ENCODE measurements at places on chromosomes 3 and 15. TPM values are rescaled to one million over a fixed set of nuclear protein-coding genes. Genes with fewer than 3 reads are reported as not detected.

CLDN11 gene
- not detected for total RNA-seq

KLF15 gene
- total RNA-seq: not detected

ALPK3 gene
- 0.19 TPM for total RNA-seq

PTPRG gene
- not detected for total RNA-seq

POTEB gene
- total RNA-seq: not detected

NAA50 gene
- total RNA-seq: 38.2 TPM

PRKCI gene
- total RNA-seq: 26.2 TPM

SCAANT1 gene
- not detected for total RNA-seq

KIF15 gene
- total RNA-seq: 0.24 TPM

VIPR1 gene
- total RNA-seq: 133 TPM

TGM5 gene
- not detected for total RNA-seq

SERPINI2 gene
- total RNA-seq: not detected

GRCh38 chr3:5479229-5479799, 291.8 kb downstream of the EDEM1 start:
- DNase-seq: no peak

DNA sequence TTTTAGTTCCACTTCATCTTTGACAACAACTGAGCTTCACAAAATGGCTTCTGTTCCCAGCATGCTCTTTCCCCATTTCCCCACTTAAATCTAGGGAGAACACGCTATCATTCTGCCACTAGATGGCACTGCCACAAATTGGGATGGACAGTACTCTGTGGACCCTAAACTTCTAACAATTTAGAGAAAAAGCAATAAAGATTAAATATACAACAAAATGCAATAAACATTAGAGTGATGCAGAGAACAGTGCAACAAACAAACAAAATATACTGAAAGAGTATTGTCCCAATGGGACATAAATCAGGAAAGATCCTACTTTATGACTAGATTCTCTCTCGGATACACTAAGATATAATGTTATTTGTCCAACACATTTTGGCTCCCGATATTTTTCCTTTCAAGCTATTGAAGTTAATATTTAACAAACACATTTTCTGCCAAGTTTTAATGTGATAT, 169.7 kb upstream of the TMCO5A start:
- DNase-seq: no peak

- DNase-seq: no peak
Observed at GRCh38 chr3:71515636-71516365, 67.7 kb downstream of the FOXP1 start.

GRCh38 chr3:149203758-149204157, 17.9 kb downstream of the CP start:
- no peak for DNase-seq

GRCh38 chr3:143707848-143708247, 140.4 kb downstream of the SLC9A9 start:
- no peak for DNase-seq

- DNase-seq: no peak
Observed at GRCh38 chr3:193214445-193214844, 26.6 kb upstream of the PLAAT1 start.

DNA sequence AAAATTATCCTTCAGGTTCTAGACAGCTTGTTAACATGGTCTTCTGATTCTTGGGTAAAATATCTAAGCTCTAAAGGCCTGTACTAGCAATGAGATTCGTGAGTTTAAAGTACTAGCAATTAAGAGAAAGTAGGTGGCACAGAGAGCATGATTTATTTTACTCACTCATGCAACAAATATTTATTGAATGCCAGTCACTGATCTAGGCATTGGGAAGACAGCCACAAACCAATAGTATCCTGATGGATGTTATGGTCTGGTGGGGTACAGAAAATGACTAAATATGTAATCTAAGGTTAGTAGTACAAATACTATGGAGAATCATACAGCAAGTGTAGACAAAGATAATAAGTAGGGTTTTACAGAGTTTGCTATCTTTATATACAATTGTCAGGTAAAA, 751.3 kb downstream of the ZNF385D start:
- DNase-seq: no peak

DNA sequence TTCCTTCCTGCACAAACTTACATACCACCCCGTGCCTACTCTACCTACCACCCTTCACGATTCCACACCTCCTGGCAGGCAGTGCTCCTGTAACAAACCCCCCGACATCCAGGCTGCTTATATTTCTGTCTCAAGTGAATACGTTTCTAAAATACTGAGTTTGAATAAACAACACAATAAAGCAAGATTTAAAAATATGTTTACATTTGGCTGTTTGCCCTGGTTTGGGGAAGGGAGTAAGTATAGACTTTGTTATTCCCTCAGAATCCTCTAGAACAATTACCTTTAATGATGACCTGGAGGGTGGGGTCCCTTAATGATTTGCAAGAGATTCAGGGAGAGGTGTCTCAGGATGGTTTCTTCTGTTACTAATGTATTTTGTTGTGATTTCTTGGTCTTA, 402.6 kb upstream of the TBL1XR1 start:
- DNase-seq: no peak

GRCh38 chr15:41967506-41968206, 4.7 kb downstream of the EHD4 start:
- DNase-seq: no peak

DNA sequence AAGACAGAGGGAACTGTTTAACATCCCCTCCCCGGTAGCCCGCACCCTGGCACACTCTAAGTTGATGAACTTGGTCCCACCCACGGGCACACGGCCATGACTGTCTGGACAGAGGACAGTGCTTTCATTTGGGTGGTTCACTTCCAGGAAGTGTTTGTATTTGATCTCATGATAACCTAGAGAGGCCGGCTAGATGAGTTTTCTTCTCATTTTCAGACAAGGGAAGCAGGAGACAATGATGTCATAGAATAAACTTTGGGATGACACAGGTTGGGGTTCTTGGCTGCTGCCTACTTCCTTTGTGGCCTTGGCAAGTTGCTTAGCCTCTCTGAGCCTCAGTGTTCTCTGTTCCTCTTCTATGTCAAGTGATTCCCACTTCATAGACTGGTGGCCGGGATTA, 16.1 kb upstream of the LYSMD4 start:
- DNase-seq: no peak

- DNase-seq: no peak
Observed at GRCh38 chr3:197728487-197728886, 8.2 kb downstream of the RUBCN start.

DNA sequence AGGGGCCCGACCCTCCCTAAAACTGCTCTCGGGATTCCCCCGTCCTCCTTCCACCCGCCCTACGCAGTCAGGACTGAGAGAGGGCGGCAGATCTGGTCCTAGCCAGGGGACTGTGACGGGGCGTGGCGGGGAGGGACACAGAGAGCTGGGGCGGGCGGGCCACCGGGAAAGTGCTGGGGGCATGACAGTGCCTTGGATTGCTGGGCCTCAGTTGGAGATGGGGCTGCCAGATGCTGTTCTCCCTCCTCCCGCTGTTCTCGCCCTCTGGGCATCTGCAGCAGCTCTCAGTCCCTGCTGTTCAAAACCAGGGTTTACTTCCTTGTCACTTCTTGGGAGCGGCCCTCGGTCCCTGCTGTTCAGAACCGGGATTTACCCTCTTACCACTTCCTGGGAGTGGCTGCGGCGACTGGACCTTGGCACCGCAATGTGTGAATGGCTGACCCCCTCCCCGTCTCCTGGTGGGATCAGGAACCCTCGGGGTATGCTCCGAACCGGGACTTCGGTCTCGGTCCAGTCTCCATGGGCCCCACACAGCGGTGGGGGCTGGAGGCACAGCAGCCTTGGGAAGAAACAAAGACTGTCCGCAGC, 1.8 kb upstream of the RPP25 start:
- no peak for DNase-seq

DNA sequence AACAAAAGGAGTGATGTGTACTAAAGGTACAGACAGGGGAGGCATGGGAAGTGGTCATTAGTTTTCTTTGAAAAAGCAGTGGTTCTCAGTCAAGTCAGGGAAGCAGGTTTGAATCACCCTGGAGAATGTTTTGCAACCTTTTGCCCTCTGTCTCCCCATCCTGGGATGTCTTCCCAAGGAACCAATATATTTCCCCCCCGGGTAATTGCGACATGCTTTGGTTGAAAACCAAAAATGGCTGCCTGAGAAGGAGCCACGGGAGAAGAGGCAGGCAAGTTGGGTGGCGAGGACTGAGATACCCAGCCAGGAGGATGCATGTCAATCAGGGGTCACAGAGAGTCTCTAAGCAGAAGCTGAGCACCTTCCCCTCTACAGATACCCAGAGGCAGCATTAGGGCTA, 20.2 kb upstream of the PPP1R2 start:
- no peak for DNase-seq

DNA sequence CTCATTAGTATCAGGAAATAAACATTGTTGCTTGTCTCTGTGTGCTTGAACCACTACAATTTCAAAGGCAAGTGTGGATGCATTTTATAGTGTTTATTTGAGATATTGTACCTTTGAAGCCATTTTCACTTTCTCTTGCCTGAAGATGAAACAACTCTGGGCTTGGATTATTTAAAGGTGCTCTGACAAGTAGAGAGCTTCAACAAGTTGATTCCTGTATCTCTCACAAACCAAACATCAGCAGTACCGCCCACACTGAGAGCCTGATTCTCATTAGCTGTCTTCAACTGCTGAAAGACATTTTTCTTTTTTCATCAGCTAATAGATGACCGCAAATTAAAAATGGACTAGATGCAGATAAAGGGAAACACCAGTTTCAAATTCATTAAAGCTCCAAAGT, 806 bp upstream of the CERS3 start:
- peak; percentile 7 for DNase-seq

GRCh38 chr3:171240504-171240835, 213.9 kb upstream of the SLC2A2 start:
- no peak for DNase-seq

- no peak for DNase-seq
Observed at GRCh38 chr3:192545333-192545732, 182.0 kb downstream of the FGF12 start.

DNA sequence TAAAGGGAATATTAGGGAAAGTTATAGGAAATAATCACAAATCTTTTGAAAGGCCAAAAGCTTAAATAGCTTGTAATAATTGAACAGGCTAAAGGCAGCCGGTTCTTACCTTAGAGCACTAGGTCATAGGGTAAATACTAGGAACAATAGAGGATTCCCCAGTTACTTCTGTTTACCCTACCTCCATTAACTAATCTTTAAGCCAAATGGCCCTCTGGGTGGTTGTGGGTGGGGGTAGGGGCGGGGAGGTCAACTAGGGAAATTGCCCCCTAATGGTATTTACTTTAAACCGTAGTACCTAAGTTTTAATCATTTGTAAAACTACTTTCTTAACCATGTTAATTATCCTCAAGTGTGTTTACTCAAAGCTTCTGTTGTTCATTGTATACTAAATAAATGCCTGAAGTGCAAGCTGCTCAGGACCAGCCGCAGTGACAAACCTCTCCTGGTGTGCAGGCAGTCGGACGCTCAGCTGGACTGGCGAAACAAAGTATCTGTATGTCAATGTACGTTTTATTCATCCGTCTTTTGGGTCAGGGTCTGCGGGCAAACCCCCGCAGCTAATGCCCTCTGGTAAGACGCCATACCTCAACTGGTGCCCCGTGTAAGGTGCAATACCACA, 18.9 kb downstream of the MAGEL2 start:
- DNase-seq: no peak

DNA sequence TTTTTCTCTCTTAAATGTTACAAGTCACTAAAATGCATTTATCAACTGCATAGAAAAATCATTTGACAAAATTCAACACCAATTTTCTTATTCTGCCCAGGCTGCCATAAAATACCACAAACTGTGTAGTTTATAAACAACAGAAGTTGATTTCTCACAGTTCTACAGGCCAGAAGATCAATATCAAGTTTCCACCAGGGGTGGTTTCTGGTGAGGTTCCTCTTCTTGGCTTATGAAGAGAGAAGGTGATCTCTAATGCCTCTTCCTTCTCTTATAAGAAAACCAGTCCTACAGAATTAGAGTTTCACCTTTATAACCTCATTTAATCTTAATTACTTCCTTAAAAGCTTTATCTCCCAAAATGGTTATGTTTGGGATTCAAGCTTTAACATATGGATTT, 10.9 kb upstream of the CD200R1L start:
- no peak for DNase-seq

- no peak for DNase-seq
Observed at GRCh38 chr15:91039996-91040395, 17.6 kb upstream of the VPS33B start.

DNA sequence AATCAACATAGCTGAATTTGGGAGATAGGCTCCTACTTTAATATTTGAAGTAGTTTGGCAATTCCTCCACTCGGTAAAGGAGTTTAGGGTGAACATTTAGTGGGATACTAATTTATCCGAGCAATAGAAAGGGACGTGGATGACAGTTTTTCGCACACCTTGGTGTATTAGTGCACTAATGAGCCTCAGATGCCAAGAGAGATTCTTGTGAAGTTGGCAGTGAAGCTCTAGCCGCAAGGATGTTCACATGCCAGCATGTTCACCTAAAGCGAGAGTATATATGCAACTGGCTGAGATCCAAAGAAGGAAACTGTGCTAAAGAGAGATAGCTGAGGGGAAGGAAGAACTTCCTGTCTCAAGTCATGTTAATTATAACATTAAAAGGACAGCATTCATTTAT, 58.5 kb downstream of the TGFBR2 start:
- DNase-seq: peak; percentile 72

Data from naive thymus-derived CD4-positive, alpha-beta T cell (primary cell).